ENCODE measurements at places on chromosomes 2 and 18.

GRCh38 chr2:156300337-156300736, 32.2 kb downstream of the NR4A2 start:
- DNase-seq = no peak

GRCh38 chr18:33585431-33585775, 7.4 kb downstream of the ASXL3 start:
- DNase-seq = no peak

DNA sequence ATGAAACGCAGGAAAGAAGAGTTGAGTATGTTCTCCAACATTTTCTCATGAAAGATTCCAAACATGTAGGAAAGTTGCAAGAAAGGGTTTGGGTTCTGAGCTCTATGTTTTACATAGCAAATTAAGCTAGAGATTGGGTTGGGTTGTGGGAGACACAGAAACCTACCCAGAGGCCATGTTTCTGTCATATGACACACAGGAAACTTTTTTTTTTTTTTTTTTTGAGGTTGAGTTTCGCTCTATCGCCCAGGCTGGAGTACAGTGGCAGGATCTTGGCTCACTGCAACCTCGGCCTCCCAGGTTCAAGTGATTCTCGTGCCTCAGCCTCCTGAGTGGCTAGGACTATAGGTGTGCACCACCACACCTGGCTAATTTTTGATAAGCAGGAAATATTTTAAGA, 57.6 kb downstream of the DOCK10 start:
- DNase-seq = no peak

DNA sequence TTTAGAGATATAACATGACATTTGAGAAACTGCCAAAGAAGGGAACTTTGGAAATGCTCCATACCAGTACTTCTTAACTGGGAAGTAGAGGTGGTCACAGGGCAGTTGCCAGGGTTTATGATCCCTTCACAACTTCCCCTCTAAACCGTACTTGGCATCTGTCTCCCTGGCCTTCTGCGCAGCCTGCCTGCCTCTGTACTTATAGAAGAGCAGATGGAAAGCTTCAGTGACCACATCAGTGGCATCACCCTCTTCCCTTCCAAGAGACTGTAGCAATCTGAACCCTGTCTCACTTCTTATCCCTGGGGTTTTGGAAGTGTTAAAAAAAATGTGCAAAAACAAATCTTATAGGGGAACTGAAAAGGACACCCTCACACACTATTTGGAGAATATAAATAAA, 64.1 kb downstream of the EIF2AK3 start:
- DNase-seq = peak; percentile 69

DNA sequence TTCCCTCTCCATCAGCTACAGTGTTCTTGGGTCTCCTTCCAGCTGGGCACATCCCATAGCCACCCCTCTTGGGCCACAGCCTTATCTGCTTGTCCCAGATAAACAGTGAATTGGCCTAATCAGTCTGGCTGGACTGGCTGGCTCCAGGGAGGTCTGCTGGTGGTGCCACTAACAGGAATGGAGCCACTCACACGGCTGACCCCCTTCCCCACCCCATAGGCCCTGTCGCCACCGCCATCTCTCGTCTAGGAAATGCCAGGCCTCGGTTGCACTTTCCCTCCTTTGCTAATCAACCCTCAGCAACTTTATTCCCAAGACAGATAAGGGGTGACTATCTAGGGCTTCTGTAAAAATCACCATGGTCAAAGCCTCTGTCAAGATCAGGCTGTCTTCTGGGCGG, 23.0 kb upstream of the TNP1 start:
- no peak for DNase-seq

DNA sequence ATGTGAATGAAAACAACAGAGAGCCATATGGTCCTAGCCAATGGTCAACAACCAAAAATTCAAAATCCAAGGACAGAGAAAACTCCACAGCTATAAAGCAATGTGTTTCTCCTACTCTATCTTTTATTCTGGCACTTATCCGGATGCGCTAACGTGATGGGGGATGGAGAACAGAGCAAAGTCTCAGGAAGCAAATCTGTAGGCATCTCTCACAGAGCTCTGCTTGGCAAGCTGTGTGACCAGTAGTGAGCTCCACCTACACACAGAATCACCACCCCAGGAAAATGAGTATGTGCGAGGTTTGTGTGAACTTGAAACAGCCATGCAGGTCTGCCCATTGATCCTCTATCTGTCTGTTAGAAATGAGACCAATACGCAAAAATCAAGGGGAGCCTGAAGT, 584.3 kb downstream of the BCL11A start:
- DNase-seq = no peak

DNA sequence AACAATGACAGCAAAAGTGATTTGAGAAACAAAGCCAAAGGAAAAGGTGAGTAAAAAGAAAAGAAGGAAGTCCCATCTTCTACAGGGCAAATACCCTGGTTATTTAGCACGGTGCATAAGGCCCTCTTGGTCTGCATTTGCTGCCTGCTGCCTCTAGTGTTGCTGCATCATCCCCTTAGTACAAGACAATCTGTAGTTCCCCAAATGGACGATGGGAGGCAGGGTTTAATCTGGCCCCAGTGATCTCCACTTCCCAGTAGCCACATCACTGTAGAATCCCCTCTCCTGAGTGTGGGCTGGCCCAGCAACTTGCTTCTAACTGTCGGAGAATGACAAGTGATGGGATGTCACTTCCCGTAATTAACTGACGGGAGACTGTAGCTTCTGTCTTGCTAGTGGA, 85.1 kb downstream of the CTAGE1 start:
- no peak for DNase-seq

- peak; percentile 76 for DNase-seq
Measured at GRCh38 chr2:75403991-75404428, 156.7 kb downstream of the EVA1A start.

GRCh38 chr2:142716463-142717242, 160.8 kb upstream of the KYNU start:
- peak; percentile 50 for DNase-seq

GRCh38 chr2:168149150-168149974, 98.0 kb downstream of the STK39 start:
- DNase-seq = peak; percentile 47

GRCh38 chr2:40218679-40219078, 233.2 kb downstream of the SLC8A1 start:
- DNase-seq = no peak

- DNase-seq = peak; percentile 79
Measured at GRCh38 chr18:36757081-36757480, 71.7 kb downstream of the TPGS2 start.
